Activated T-helper 1 cell treated with anti-CD3 and anti-CD28 coated beads, Interleukin-2, amount 50 U/mL, for 16 hours (primary cell): ENCODE measurements at places on chromosomes 3 and 15.

DNA sequence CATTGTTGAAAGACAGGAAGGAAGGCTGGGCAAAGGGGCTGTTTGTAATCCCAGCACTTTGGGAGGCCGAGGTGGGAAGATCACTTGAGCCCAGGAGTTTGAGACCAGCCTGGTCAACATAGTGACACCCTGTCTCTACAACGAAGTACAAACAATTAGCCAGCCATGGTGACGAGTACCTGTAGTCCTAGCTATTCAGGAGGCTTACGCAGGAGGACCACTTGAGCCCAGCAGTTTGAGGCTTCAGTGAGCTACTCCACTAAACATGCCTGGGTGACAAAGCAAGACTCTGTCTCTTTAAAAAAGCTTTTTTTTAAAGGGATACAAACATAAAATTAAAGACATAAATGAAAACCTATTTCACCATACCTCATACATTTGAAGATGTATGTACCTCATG is 11.1 kb downstream of the SERP1 start:
- no peak for DNase-seq

GRCh38 chr3:132773071-132773619 is 50.9 kb upstream of the NPHP3 start:
- DNase-seq = no peak

DNA sequence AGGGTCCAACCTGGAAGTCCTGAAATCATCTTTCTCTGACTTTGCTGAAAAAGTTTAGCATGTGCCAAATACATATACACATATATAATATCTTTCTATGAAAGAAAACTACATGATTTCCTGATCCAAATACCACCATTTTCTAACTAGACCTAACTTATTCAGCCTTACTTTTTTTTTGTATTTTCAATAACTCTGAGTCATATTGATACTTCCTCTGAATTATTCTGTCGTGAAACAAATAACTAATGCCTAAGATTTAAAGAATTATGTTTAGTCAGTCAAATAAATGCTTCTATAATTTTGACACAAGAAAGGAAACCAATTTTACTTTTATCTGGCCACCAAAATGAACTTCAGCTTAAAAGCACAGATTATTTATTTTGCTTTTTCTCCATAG is 760.2 kb upstream of the GBE1 start:
- DNase-seq = no peak

GRCh38 chr3:99761415-99762165 is 56.1 kb upstream of the CMSS1 start:
- DNase-seq = no peak

DNA sequence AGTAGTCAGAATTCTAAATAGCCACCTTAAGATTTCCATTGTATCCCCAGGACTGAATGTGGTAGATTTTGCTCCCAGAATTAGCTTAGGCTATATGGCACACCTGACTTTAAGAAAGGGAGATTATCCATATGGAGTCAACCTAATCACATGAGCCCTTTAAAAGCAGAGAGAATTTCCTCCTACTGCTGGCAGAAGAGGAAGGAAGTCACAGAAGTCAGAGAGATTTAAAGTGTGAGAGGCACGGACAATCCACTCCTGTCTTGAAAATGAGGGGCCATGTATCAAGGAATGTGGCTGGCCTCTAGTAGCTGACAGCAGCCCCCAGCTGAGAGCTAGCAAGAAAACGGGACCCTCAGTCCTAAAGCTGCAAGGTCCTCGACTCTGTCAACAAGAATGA is 26.8 kb downstream of the LRRC31 start:
- no peak for DNase-seq

DNA sequence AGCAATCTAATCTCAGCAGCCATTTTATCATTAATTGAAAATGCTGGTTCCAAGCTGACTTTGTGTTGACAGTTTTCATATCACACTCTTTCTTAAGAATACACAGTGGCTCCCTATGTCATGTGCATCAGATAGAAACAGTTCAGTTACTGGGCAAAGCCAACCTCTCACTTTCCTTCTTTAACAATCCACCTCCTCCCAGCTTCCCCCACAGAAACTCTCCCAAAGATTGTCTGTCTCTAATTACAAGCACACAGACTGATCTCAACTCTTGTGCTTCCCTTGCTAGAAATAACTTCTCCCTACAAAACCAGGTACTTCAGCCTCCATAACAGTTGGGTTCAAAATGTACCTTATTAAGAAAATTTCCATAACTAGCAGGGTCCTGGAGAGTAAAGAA is 228.9 kb upstream of the WNT5A start:
- no peak for DNase-seq

DNA sequence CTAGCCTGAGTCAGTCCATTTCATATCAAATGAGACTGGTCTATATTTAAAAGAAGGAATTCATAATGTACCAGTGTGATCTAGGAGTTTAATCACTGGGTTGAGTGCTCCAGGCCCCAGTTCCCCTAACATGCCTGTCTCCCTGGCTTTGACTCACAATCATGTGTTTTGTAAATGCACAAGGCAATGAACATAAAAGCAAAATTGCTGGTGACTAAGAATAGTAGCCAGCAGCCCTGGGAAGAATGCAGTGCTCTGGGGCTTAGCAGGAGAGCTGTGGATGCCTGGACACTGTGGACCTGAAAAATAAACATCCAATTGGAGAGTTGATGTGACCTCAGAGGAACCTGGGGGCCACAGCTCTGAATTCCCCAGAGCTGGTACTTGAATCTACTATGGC is 50.3 kb downstream of the SYNPR start:
- DNase-seq = no peak

GRCh38 chr3:44885618-44886017 is 11.2 kb downstream of the TGM4 start:
- no peak for DNase-seq

DNA sequence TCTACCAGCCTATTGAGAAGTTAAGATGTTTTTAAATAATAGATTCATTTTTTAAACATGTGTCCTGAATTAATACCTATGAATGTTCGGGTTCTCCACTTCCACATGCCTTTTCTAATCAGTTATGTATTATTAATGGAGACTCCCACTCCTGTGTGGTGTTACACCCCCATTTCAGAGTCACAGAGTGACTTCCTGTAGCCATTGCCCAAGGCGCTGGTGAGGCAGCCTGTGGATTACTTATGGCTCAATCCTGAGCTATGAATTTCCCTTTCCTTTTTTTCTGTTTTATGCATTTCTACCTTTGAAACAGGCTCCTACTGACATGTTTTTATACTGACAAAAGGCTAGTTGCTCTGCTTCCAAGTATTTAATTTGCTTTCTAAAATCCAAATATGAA is 162.3 kb downstream of the GABRG3 start:
- no peak for DNase-seq
